ENCODE measurements at places on chromosomes 4 and X.

GRCh38 chrX:21907260-21907659 is 33.2 kb upstream of the SMS start:
- DNase-seq: no peak

GRCh38 chrX:7637066-7637465 is 205.9 kb upstream of the VCX start:
- DNase-seq: no peak

GRCh38 chr4:21898101-21898500 is 50.5 kb downstream of the KCNIP4 start:
- no peak for DNase-seq

GRCh38 chr4:114595921-114596320 is 2.7 kb upstream of the UGT8 start:
- DNase-seq: no peak

GRCh38 chrX:2404776-2405175 is 96.0 kb downstream of the DHRSX start:
- DNase-seq: no peak

DNA sequence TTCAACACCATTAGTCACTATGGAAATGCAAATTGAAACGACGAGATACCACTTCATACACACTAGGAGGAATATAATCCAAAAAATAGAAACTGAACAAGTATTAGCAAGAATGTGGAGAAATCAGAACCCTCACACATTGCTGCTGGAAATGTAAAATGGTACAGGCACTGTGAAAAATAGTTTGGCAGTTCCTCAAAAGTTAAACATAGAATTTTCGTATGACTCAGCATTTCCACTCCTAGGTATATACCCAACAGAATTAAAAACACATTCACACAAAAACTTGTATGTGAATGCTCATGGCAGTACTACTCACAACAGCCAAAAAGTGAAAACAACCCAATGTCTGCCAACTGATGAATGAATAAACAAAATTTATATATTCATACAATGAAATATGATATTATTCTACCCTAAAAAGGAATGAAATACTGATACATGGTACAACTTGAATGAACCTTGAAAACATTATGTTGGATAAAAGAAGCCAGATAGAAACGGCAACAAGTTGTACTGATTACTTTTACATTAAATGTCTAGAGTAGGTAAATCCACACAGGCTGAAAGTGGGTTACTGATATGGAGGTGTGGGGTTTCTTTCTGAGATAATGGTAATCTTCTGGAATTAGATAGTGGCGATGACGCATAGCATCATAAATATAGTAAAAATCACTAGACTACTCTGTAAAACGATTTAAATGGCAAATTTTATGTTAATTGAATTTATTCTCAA is 22.3 kb downstream of the TEC start:
- no peak for DNase-seq

DNA sequence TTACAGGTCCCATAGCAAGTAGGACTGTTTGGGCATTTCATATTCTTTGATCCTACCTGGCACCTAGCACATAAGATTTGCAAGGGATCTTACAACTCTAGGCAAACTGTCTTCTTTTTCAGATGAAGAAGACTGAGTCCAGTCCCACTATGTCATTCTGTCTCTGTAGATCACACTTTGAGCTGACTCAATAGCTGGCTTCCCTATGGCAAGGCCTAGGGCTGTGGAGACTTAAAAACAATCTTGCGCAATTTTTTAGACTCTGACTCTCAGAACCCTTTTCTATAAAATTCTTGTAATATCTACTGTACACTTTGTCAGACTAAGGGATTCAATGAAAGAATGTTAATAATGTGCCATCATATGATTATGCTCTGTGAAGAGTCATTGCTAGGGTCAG is 26.7 kb downstream of the OTC start:
- DNase-seq: no peak

- no peak for DNase-seq
Measured at GRCh38 chr4:97349468-97350186, 793.6 kb downstream of the STPG2 start.

DNA sequence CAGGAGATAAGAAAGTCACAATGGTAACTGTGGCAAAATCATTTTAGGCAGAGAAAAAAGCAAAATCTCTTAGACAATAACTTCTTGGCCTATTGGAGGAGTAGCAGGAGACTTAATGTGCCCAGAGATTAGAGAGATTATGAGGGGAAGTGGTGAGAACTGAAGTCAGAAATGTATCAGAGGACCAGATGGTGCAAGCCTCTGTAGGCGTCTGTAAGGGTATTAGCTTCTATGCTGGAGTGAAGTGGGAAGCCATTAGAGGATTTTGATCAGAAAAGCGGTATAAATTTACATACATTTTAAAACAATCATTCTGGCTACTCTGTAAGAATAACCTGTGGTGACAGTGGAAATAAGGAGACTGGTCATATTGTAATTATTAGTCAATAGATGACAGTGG is 236.7 kb downstream of the FAT4 start:
- no peak for DNase-seq

DNA sequence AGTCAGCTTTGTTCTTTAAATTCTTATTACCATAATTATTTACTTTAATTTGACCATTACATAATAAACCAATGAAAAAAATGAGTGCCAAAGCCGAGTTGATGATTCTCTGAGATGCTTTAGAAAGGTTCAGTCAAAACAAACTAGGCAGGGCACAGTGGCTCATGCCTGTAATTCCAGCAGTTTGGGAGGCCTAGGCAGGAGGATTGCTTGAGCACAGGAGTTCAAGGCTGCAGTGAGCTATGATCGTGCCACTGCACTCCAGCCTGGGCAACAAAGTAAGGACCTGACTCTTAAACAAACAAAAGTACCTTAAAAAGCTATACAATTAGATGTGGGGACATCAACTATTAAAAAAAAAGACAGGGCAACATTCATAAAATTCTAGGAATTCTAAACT is 75.0 kb downstream of the AFAP1 start:
- no peak for DNase-seq

DNA sequence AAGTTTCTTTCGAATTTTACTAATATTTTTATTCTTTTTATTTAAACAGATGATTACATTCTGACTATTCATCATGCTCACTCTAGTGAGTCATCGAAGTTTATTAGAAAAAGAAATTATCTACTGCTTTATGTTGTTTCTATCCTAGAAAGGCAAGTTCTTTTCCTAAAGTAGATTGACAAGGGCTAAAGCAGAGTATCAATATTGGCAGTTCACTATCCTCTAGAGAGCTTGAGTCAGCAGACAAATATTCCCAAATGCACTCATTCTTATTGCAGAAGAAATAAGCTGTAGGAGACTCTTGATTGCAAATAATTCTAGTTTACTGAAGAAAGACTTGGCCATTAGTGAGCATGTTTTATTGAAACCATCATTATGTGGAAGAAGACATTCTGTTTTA is 911.8 kb downstream of the CENPC start:
- no peak for DNase-seq

- DNase-seq: no peak
Measured at GRCh38 chr4:43103048-43103447, 210.5 kb downstream of the GRXCR1 start.

DNA sequence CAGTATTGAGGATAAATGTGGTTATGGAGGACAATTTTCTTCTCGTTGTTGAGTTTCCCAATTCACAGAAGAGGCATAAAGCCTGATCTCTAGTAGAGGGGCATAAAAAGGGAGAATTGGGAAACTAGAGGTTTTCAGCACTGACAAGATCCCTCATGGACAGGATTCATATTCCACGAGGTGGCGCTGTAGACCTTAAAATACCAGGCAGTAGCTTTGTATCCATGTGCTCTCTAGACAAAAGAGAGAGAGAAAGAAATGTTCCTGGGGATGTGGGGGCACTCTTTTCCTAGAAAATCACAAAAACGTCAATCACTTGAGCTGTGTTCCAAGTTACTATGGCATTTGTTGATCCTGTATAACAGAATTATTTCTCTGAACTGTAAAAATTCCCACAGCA is 128.3 kb downstream of the MAGEE1 start:
- no peak for DNase-seq

DNA sequence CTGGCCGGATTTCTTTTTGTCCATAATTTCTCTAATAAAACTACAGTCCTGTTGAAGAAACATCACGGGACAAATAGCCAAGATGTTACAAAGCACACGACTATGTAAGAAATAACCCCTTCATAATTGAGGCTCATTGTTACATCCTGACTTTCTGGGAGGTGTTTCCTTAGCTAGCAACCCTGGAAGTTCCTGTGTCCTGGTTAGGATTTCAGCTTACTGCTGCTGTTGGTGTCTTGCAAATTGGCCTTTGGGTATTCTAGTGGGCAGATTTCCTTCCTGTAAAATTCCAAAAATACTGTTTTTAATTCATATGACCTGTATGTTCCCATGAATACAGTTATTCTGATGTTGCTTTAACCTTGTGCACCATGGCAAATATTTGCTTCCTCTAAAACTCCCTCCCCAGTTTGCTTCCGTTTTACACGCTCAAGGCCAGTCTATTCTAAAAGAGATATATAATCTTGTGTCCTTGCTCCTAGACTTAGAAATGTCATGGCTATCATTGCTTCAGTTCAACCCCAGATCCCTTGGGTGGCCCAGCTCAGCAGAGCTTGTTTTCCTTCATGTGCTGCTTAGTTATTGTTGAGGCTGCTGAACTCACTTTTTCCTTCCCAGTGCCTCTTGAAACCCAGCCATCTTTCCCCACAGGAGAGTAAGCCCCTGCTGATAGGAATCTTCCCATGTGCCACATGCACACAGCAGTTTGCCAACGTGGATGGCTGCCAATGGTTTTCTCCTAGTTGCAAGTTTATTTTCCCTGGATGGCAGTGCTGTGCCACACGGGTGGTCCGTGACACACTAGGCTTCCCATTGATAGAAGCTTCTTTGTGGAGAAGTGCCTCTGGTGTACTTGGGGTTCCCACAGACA is 75.8 kb downstream of the TSPAN7 start:
- no peak for DNase-seq

DNA sequence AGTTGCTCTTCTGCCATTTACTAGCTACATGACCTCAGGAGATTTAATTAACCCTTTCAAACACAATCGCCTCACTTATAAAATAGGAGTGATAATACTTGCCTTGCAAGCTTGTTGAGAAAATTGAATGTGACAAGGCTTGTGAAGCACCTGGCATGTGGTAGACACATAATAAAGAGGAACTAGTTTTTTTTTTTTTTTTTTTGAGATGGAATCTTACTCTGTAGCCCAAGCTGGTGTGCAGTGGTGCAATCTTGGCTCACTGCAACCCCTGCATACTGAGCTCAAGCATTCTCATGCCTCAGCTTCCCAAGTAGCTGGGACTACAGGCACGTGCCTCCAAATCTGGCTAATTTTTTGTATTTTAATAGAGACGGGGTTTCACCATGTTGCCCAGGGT is 73.7 kb upstream of the STIM2 start:
- no peak for DNase-seq

- DNase-seq: no peak
Measured at GRCh38 chr4:108519208-108519833, 101.1 kb upstream of the RPL34 start.

DNA sequence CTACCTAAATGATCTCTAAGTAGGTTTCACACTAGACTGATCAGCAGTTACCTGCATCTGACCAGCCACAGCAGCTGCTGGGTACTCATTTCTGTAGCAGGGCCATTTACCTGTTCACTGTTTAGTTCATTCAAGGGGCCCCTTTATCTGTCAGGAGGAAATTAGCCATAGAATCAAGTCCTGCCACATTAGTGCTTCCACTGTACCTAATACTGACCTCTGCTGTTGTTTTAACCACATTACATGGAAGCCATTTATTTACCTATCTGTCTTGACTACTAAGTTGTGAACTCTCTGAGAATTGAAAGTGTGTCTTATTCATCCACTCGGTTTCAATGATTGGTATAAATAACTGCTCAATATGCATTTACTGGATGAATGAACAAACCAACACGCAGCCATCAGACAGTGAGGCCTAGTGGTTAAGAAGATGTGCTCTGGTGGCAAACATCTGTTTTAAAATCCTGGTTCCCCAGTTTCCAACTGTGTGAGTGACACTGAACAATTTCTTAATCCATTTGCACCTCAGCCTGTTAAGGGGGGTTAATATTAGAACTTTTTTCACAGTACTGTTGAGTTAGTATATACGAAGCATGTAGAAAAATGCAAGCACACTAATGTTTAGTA is 30.0 kb upstream of the ANXA5 start:
- no peak for DNase-seq

- no peak for DNase-seq
Measured at GRCh38 chr4:15935504-15936402, 2.8 kb downstream of the FGFBP1 start.

DNA sequence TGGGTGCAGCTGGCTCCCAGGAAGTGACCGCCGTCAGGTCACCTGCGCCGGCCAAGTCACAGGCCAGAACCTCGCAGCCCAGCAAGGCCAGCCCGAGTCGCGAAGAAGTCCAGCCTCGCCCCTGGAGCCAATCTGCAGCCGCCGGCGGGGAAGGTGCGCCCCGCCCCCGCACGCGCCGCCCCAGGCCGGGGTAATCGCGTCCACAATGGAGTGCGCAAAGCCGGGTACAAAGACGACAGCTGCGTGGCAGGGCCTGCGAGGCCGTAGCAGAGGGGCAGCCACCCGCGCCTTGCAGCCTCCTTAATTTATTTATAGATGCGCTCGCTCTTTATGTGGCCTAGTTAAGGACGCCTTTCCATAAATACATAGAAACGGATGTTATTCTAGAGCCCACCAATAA is 139.4 kb upstream of the CPEB2 start:
- no peak for DNase-seq

DNA sequence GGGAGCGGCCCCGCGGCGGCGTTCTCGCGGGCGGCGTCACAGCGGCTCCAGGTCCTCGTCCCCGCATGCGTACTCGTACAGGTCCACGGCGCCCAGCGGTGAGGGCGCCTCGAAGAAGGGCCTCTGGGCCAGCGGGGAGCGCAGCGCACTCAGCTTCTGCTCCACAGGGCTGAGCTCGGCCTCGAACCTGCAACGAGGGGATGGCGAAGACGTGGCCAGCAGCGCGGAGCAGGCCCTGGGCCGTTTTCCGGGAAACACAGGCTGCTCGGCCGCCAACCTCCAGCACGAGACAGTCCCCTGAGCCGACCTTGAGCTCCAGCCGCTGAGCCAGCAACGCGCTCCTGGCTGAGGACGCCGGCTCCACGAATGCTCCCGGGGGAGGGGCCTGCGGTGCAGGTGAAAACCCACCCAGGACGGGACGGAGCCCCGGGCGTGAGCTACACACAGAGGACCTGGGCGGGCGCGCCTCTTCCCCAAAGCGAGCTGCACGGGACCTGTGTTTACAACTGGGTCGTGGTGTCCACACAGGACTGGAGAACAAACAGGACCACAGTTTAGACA is 15.8 kb upstream of the GTPBP6 start:
- DNase-seq: no peak

- no peak for DNase-seq
Measured at GRCh38 chr4:156374069-156374468, 420.4 kb upstream of the CTSO start.

DNA sequence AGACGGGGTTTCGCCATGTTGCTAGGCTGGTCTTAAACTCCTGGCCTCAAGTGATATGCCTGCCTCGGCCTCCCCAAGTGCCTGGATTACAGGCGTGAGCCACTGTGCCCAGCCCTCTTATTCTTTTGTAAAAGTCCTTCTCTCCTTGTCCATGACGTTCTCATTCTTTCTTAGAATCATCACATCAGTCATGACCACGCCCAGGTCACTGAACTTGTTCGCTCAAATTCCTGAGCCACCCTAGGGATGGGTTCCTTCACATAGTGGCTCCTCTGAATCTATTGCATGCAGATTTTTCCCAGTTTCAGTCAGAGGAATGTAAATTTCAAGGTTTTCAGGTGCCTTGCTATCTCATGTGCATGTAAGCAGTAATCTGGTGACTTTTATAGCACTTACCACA is 15.7 kb downstream of the JADE1 start:
- DNase-seq: no peak

Measured in stimulated activated CD4-positive, alpha-beta T cell treated with anti-CD3 and anti-CD28 coated beads, Interleukin-4, amount 100 ng/mL, for 4 hours (primary cell).